ENCODE measurements at places on chromosomes 11 and 22.

DNA sequence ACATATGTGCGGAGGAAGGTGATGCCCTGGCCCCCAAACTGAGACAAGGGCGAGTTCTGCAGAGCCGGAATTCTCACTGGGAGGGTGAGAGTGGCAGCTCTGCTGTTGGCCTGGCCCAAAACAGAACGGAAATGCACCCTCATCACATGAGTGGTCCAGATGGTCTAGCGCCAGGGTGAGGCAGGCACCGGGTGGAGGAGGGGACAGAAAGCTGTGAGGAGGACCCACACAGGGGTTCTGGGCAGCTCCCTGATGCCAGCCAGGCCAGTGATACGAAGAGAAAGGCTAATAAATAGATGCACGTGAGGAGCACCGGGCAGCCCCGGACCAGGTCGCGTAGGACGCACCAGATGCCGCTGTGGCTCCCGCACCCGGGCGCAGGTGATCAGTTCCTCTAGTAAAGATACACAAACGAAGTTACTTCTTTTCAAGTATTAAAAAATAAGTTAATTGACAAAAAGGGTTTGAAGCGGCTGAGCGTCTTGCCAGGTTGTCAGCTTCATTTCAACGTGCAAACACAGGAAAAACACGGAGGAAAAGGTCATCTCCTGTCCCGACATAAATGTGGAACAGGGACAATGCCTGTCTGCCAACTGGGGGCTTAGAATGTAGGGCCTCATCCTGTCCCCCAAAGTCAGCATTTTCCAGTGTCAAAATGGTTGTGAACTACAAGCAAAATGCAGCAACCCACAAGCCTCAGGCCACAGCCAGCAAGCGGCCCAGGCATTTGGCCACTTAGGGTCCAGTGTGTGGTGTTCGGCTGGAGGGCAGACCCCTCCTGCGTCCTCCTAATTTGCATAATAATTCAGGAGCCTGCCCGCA is 15.3 kb upstream of the BID start:
- DNase-seq: peak; percentile 21

- DNase-seq: no peak
Observed at GRCh38 chr11:115122274-115122673, 381.9 kb downstream of the CADM1 start.

DNA sequence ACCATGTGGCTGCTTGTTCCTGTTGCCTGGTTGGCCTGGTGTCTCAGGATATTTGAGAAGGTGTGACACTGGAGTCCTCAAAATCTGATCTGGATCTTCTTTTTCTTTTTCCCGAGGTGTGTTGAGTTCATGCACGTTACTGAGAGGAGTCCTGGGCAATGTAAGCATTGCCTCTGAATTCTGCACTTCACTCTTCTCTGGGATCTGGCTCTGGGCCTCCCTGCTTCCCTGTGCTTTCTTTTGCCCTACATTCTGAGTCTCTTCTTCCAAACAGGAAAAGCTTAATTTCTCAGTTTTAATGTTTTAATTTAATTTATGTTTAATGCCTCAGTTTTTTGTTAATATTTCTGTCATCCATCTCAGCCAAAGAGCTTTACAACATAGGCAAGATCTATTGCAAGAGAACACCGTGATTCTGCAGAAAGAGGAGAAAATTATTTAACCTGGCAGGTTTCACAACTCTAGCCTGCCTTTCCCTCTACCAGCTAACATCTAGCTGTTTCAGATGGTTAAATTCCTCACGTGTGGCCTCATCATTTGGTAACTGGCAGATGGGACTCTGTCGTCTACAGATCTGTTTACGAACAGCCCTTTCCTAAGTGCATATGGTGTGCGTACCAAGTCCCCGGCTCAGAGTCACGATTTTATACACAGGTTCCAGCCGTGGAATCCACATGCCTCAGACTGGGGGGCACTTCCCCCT is 24.7 kb downstream of the LDLRAD3 start:
- peak; percentile 81 for DNase-seq

- no peak for DNase-seq
Observed at GRCh38 chr11:118401880-118402590, 629 bp downstream of the ATP5MG start.

GRCh38 chr22:26463101-26463661 is 20.4 kb downstream of the HPS4 start:
- DNase-seq: no peak

DNA sequence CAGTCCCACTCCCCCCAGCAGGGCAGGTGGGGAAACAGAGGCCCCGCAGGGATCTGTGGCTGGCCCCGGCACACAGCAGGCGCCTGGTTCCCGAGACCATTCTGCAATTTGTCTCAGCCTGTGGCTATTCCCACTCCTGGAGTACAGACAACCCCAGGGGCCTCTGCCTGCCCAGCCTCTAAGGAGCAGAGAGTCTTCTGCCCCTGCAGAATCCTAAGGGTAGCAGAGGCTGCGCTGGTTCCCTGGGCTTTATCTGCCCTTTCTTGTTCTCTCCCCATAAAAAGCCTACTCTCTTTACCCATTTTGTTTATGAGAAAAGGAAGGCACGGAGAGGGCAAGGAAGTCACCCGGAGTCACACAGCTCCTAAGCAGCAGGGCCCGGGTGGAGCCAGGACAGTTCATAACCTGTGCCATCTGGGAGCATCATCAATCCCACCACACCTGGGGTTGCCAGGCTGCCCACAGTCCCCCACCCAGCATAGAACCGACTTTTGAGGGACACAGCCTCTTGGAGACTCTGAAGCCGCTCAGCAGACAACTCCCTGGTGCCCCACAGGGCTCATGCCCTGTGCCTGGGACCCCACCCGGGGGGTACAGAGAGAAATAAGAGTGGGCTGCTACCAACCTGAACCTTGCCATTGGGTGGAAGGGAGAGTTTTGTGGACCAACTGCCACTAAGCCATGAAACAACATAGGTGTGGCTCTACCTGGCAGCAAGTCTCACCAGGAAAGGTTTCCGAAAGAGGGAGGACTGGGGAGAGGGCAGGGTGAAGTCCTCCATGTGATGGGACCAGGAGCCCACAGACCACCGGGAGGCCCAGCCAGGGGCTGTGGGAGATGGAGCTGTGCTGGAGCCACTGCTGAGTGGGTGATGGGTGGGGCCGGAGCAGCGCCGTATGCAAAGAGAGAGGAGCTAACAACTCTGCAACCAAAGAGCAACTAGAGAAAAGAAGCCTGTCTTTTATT is 17.2 kb upstream of the LINC01488 start:
- no peak for DNase-seq

DNA sequence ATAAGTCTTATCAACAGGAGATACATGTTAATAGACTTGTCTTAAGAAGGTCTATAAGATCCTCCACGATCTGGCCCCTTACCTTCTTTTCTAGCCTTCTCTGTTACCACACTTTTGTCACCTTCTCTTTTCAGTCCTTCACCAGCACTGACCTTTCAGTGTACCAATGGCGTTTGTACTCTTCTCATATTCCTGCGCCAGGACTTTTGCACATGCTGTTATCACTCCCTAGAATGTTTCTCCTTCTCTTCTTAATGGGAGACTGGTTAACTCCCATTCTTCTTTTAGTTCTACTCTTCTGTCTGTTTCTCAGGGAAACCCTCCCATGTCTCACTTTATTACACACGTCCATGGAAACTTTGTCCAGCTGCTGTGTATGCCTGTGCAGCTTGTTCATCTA is 4.4 kb upstream of the EED start:
- no peak for DNase-seq

DNA sequence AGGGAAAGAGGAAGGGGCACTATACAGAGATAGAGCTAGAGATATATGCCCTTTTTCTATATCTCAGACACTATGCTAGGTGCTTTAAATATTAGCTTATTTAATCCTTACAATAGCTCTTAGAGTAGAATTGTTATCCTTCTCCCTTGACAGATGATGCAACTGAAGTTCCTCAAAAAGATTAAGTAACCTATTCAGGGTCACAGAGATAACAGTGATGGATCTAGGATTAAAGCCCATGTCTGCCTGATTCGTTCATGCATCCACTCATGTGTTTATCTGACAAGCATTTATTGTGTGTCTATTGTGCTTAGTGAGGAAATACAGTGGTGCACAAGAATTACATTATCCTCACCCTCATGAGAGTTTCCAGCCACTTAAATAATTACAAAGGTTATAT is 8.7 kb downstream of the CCDC83 start:
- DNase-seq: no peak

GRCh38 chr22:50660306-50660705 is 12.3 kb upstream of the SHANK3 start:
- no peak for DNase-seq

GRCh38 chr22:47065756-47066615 is 303.5 kb downstream of the TBC1D22A start:
- DNase-seq: no peak

GRCh38 chr22:46087816-46088277 is 62.5 kb upstream of the PPARA start:
- DNase-seq: no peak

GRCh38 chr11:1760351-1761109 is 3.2 kb downstream of the CTSD start:
- no peak for DNase-seq

GRCh38 chr11:7967826-7968225 is 2.6 kb upstream of the NLRP10 start:
- no peak for DNase-seq

DNA sequence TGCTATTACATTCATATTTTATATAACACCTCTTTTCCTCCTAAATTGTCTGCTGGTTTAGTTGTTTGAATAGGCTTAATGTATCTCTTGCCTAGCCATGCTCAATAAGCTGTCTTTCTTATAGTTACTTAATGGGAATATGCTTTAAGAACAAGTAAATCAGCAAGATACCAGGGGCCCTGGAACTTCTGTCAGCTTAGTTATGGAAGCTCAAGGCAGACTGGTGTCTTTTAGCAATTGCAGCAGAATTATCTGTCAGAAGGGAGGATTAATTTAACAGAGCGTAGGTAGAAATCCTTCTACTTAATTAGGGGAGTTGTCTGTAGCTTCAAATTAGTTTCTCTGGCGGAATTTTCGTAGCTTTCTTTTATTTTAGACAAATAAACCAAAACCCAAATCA is 94.9 kb downstream of the C11orf91 start:
- no peak for DNase-seq

DNA sequence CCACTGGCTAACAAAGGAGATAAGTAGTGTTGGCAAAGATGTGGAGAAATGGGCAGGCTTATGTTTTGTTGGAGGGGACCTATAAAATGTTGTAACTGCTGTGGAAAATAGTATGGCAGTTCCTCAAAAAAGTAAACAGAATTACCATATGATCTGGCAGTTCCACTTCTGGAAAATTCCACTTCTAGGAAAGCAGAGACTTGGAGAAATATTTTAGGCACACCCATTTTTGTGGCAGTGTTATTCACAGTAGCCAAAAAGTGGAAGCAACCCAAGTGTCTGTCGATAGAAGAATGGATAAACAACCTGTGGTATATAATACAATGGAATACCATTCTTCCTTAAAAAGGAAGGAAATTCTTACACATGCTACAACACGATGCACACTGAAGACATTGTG is 57.0 kb upstream of the ADORA2A start:
- DNase-seq: no peak

DNA sequence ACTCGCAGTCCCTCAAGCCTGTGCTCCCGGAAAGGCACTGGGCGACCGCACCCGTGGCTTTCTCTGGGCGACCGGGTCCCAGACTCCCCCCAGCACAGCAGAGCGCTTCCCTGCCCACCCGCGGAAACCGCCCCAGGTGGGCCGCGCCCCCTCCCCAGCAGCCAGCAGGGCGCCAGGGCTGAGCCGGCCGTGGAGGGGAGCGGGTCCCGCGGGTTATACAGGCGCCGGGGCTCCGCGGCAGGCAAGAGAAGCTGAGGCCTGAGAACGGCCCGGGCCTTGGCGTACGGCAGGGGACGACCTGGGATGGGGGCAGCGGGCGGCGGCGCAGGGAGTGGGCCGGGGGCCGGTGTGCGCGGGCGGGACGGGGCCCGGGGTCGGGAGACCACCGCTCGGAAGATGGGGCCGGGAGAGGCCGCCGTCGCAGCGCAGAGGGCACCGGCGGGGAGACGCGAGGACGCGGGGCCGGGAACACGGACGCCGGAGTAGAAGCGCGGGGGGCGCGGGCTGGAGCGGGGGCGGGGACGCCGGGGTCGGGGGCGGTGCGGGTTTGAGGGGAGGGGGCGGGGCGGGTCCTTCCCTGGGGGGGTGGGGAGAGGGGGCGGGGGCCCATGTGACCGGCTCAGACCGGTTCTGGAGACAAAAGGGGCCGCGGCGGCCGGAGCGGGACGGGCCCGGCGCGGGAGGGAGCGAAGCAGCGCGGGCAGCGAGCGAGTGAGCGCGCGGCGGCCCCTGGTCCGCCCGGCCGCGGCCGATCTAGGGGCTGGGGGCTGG is at the start of gene MDK:
MDK (plus strand) TSS at position 622 of the 771 bp plus-strand sequence. CDS start 389 bp downstream, outside the sequence.
- no peak for DNase-seq

DNA sequence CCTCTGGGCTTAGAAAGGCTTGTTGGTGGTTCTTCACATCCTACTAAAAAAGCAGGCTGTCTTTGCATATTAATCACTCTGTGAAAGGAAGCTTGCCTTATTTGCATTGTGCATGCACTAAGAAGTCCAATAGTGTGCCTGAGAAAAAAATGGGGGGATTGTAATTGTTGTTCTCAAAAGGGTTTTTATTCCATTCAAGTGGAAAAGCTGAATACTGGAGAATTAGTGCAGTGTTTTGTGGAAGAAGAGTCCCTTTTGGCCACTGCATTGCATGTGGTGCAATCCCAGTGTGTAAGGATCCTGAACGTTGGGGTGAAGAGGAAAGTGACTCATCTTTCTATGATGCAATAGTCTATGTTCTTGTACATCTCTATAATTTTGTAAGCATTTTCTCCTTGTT is 16.5 kb downstream of the NCAM1 start:
- DNase-seq: no peak

GRCh38 chr11:74069146-74070046 is 60.5 kb upstream of the UCP3 start:
- DNase-seq: no peak

GRCh38 chr11:15793043-15793996 is 563.0 kb downstream of the SOX6 start:
- no peak for DNase-seq

- DNase-seq: no peak
Observed at GRCh38 chr11:69745201-69745600, 29.9 kb downstream of the FGF4 start.

DNA sequence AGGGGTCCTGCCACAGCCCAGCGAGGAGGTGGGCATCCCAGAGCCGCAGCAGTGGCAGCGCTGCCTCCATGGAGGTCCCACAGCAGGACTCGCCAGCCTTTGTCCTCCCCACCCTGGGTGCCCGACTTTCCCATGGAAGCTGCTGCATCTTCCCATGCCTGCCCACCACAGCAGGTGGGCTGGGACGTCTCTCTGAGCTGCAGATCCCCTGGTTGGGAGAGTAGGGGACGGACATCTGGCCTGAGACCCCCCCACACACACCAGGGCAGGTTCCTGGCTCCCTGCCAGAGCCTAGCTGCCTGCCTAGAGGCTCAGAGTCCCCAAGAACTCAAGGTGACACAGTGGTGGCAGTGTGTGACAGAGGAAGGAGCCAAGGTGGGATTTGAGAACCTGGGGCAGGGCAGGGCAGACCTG is 21.5 kb upstream of the PRR5 start:
- no peak for DNase-seq

Data from NCI-H524 treated with DMSO at 0.1 percent for 48 hours (cell line).